ENCODE measurements at places on chromosomes 5 and 9. TPM values are rescaled to one million over a fixed set of nuclear protein-coding genes. Genes with fewer than 3 reads are reported as not detected.
A peak's percentile ranks its signal among the peaks of the same experiment; 100 is the strongest.

Gene CNTLN
- 12.1 TPM for total RNA-seq

Gene GPR151
- total RNA-seq = not detected

Gene GPR150
- total RNA-seq = not detected

Gene OR1Q1
- not detected for total RNA-seq

Gene PDLIM4
- 26.5 TPM for total RNA-seq

Gene DNM1
- total RNA-seq = 24.1 TPM

Gene GPX8
- total RNA-seq = 18.3 TPM

Gene C7
- not detected for total RNA-seq

Gene TLE1
- total RNA-seq = 55.6 TPM

Gene OR2V1
- not detected for total RNA-seq

Gene POU5F2
- total RNA-seq = 0.66 TPM

DNA sequence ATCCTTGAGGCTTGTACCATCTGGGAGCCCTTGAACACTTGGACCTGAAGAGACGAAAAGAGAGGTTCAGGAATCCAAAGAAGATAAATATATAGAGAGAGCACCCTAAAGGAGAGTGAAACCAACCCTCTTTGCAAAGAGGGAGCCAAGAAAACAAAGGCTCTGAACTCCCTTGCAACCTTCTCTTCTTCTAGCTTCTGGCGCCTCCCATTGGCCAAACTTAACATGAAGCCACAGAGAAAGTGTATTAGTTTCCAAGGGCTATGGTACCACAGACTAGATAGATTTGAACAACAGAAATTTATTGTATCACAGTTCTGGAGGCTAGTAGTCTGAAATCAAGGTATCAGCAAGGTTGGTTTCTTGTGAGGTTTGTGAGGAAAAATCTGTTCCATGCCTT is 175.1 kb downstream of the HCN1 start:
- no peaks in the 10 kb centered on the region for H3K27me3 ChIP-seq
- no peak overlapping the region for H3K4me3 ChIP-seq
- no peaks in the 10 kb centered on the region for H3K36me3 ChIP-seq
- no peak overlapping the region for H3K27ac ChIP-seq
- H3K4me1 ChIP-seq = no peaks in the 10 kb centered on the region

- no peak overlapping the region for H3K27ac ChIP-seq
- peaks cover 3% of the 10 kb centered on the region for H3K36me3 ChIP-seq
- H3K4me3 ChIP-seq = no peak overlapping the region
- DNase-seq = peak; percentile 54
- peaks cover 8% of the 10 kb centered on the region for H3K4me1 ChIP-seq
- no peaks in the 10 kb centered on the region for H3K27me3 ChIP-seq
These were observed 283.3 kb downstream of the TMEM167A start for GRCh38 chr5:82793808-82794419.

- no peak overlapping the region for H3K27ac ChIP-seq
- no peaks in the 10 kb centered on the region for H3K27me3 ChIP-seq
- no peak for DNase-seq
- peaks cover 16% of the 10 kb centered on the region for H3K36me3 ChIP-seq
- H3K4me3 ChIP-seq = no peak overlapping the region
These were observed 63.9 kb downstream of the ERAP1 start for GRCh38 chr5:96743805-96744204.

DNA sequence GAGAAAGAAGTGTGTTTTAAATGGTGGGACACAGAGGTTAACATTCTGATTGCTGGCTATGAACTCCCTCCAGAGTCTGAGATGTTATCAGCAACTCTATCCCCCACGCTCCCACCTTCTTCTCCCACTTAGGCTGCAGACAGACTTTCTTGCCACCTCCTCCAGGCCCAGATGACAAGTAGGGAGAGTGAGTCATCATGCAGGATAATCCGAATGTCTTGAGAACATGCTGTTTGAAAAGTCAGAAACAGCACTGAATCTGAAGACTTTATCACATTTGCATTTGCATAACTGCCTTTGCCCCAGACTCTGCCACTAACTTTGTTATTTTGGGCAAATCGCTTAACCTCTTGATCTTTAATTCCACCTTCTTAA is 139.8 kb downstream of the ESM1 start:
- DNase-seq = peak; percentile 40
- H3K4me1 ChIP-seq = no peaks in the 10 kb centered on the region
- H3K27me3 ChIP-seq = no peaks in the 10 kb centered on the region
- H3K36me3 ChIP-seq = no peaks in the 10 kb centered on the region
- no peak overlapping the region for H3K4me3 ChIP-seq
- no peak overlapping the region for H3K27ac ChIP-seq

GRCh38 chr5:60256546-60256945 is 363.0 kb upstream of the PDE4D start:
- no peak for DNase-seq
- no peaks in the 10 kb centered on the region for H3K4me1 ChIP-seq
- H3K27me3 ChIP-seq = peaks cover 36% of the 10 kb centered on the region
- no peak overlapping the region for H3K27ac ChIP-seq
- no peaks in the 10 kb centered on the region for H3K36me3 ChIP-seq

GRCh38 chr9:114516913-114517312 is 11.6 kb upstream of the WHRN start:
- H3K36me3 ChIP-seq = no peaks in the 10 kb centered on the region
- H3K4me3 ChIP-seq = no peak overlapping the region
- peaks cover 18% of the 10 kb centered on the region for H3K4me1 ChIP-seq
- peak; percentile 61 for DNase-seq
- H3K27ac ChIP-seq = no peak overlapping the region
- no peaks in the 10 kb centered on the region for H3K27me3 ChIP-seq

DNA sequence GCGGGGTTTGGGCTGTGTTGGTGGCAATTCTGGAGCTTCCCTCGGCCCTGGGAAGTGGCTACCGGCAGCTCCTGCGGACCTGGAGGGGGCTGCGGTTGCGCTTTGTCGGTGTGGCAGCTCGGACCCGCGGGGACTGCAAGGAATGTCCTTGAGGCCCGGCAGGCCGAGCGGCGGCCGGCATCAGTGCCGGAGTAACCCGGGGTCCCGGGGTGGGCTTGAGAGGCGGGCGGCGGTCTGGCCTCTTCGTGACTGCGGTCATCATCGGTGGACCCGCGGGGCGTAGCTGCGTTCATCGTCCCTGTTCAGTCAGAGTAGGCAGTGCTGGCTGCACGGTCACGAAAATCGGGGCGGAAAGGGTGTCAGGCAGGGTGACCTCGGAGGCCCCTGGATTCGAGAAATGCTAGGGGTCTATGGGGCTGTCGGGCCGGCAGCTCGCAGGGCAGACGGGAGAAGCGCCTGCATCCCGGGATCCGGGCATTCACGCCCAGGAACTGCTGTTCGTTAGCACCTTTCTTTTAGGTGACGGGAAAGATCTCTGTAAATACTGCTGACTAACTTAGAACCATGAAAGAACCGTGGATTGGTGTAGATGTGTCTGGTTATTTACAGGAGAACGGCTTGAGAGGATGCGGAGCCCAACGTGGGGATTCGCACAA is 474 bp downstream of the HMGCR start:
- H3K4me1 ChIP-seq = peaks cover 33% of the 10 kb centered on the region
- H3K27ac ChIP-seq = peak overlapping the region; percentile 46
- H3K27me3 ChIP-seq = no peaks in the 10 kb centered on the region

- no peak for DNase-seq
- no peak overlapping the region for H3K27ac ChIP-seq
- no peaks in the 10 kb centered on the region for H3K4me1 ChIP-seq
These were observed 454.7 kb downstream of the SPATA31D1 start for GRCh38 chr9:82443312-82443711.

DNA sequence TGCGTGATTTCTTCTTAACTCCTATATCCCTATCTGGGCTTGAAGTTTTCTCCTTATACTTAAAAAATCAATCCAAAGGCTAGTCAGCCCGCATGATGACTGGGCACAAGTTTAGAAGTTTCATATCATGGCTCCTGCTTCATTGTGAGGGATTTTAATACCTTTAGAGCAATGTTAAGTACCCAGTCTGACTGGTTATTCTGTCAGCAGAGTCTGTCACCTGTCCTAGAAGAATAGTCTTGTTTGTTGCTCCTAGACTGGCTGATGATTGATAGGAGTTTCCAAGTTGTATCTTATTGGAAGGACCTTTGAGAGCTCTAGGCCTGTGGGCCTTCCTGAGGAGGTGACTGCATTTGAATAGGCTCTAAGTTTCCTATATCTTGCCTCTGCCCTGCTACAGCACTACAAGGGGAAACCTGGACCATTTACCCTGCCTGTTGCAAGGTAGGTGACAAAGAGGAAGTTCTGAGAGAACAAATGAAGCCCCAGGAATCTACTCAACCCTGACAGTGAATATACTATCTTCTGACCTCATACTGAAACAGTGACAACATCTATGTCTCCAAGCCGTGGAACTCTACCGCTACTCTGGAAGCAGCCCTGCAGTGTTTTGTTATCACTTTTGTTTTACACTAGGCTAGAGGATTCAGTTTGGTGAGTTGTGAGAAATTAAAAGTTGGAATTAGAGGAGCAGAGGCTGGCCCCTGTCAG is 66.5 kb downstream of the F2RL2 start:
- DNase-seq = no peak
- H3K4me1 ChIP-seq = no peaks in the 10 kb centered on the region
- no peak overlapping the region for H3K4me3 ChIP-seq
- no peak overlapping the region for H3K27ac ChIP-seq
- no peaks in the 10 kb centered on the region for H3K36me3 ChIP-seq
- H3K27me3 ChIP-seq = peaks cover 27% of the 10 kb centered on the region

DNA sequence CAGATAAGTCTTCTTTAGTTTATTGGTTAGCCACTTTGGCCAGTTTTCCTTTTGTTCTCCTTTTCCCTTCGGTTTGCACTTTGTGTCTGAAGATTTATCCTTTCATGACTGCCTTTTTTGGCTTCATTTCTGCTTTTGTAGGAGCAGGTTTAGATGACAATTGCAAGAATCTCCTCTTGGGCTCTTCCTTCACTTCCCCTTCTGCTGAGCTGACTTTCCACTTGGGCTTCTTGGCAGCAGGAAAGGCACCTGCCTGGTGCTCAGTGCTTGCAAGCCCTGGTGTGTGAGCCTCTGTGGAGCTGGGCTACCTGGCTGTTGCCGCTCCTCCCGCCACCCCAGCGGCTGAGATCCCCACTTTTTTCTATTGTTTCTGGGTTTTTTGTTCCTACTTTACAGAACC is 7.3 kb downstream of the CCDC112 start:
- H3K4me1 ChIP-seq = no peaks in the 10 kb centered on the region
- no peak overlapping the region for H3K27ac ChIP-seq
- DNase-seq = no peak
- H3K36me3 ChIP-seq = peaks cover 5% of the 10 kb centered on the region
- no peak overlapping the region for H3K4me3 ChIP-seq

- no peaks in the 10 kb centered on the region for H3K27me3 ChIP-seq
- H3K27ac ChIP-seq = no peak overlapping the region
- H3K4me3 ChIP-seq = no peak overlapping the region
- H3K36me3 ChIP-seq = no peaks in the 10 kb centered on the region
- no peaks in the 10 kb centered on the region for H3K4me1 ChIP-seq
These were observed 138.0 kb downstream of the DCP2 start for GRCh38 chr5:113114559-113114958.

- no peaks in the 10 kb centered on the region for H3K4me1 ChIP-seq
- H3K4me3 ChIP-seq = no peak overlapping the region
- no peak for DNase-seq
- H3K27ac ChIP-seq = no peak overlapping the region
These were observed 552.3 kb downstream of the EFNA5 start for GRCh38 chr5:107118184-107119019.

DNA sequence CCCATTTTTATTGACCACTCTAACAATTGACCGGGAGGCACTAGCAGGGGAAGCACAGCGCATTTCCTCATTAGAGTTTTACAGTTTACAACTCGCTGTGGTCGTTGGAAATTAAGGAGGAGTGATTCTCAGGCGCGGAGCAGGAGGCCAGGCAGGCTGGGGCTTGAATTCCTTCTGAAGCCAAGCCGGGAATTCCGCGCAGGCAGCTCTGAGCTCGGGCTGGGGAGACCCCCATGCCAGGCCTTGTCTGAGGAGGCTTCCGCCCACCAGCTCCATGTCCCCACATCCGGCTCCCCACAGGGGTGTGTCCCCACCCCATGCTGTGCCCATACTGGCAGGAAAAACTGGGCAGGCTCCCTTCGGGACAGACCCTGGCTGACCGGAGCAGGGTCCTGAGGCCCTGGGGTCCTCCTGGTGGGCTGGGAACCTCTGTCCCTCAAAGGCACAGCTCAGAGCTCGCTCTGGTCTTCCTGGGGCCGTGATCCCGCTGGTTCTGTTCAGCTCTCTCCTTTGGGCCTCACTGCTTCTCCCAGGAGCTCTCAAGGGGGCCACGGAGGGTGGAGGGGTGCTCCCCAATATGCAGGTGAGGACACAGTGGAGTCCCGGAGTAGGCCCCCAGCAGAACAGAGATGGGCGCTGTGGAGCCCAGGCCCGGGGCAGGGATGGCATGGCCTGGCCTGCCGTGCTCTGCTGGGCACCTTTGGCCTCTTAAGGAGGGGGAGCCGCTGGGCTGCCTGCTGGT is 1.3 kb upstream of the NRARP start:
- H3K27me3 ChIP-seq = no peaks in the 10 kb centered on the region
- H3K27ac ChIP-seq = peak overlapping the region; percentile 13
- H3K4me3 ChIP-seq = peak overlapping the region; percentile 58
- no peaks in the 10 kb centered on the region for H3K36me3 ChIP-seq
- peaks cover 5% of the 10 kb centered on the region for H3K4me1 ChIP-seq
- DNase-seq = no peak

DNA sequence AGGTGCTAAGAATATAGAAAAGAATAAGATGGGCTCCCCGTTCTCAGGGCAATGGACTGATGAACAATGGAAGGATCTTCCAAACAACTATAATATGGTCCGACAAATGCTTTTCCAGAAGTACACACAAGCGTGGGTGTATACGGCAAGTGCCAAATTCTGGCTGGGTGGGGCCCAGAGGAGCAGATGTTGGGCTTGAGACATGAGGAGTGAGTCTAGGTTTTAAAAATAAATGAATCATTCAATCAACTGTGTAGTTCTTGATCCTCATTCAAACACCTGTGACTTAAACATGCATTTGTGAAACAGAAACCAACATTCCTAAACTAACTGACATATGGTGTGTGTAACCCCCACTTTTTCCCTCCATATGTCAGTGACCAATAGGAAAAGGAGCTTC is 47.9 kb downstream of the MFAP3 start:
- no peaks in the 10 kb centered on the region for H3K36me3 ChIP-seq
- no peaks in the 10 kb centered on the region for H3K4me1 ChIP-seq
- DNase-seq = no peak
- no peak overlapping the region for H3K4me3 ChIP-seq

GRCh38 chr5:133247151-133247709 is 195.4 kb downstream of the HSPA4 start:
- DNase-seq = no peak
- H3K27me3 ChIP-seq = no peaks in the 10 kb centered on the region
- no peaks in the 10 kb centered on the region for H3K36me3 ChIP-seq
- H3K4me1 ChIP-seq = peaks cover 50% of the 10 kb centered on the region
- H3K4me3 ChIP-seq = no peak overlapping the region

GRCh38 chr5:176836811-176837706 is 26.7 kb downstream of the UNC5A start:
- H3K27ac ChIP-seq = no peak overlapping the region
- no peak overlapping the region for H3K4me3 ChIP-seq
- no peaks in the 10 kb centered on the region for H3K4me1 ChIP-seq
- no peaks in the 10 kb centered on the region for H3K36me3 ChIP-seq
- DNase-seq = no peak

GRCh38 chr9:129606161-129607026 is 14.5 kb downstream of the C9orf50 start:
- H3K4me3 ChIP-seq = no peak overlapping the region
- H3K27ac ChIP-seq = no peak overlapping the region
- no peaks in the 10 kb centered on the region for H3K36me3 ChIP-seq
- no peak for DNase-seq
- H3K27me3 ChIP-seq = no peaks in the 10 kb centered on the region

GRCh38 chr5:42569953-42570548 is 146.8 kb downstream of the GHR start:
- H3K27me3 ChIP-seq = no peaks in the 10 kb centered on the region
- peaks cover 7% of the 10 kb centered on the region for H3K4me1 ChIP-seq
- no peak overlapping the region for H3K4me3 ChIP-seq
- H3K36me3 ChIP-seq = no peaks in the 10 kb centered on the region
- no peak for DNase-seq
- no peak overlapping the region for H3K27ac ChIP-seq
